Astrocyte (in vitro differentiated cells and primary cell): ENCODE measurements at places on chromosomes 1 and 21. TPM values are rescaled to one million over a fixed set of nuclear protein-coding genes. Genes with fewer than 3 reads are reported as not detected.
A peak's percentile ranks its signal among the peaks of the same experiment; 100 is the strongest.

- no peak for DNase-seq
- H3K36me3 ChIP-seq = no peaks in the 10 kb centered on the region
- H3K4me1 ChIP-seq = no peaks in the 10 kb centered on the region
- no peak overlapping the region for H3K4me3 ChIP-seq
- no peak overlapping the region for H3K27ac ChIP-seq
Measured at GRCh38 chr1:216024546-216024945, 398.7 kb downstream of the USH2A start.

DNA sequence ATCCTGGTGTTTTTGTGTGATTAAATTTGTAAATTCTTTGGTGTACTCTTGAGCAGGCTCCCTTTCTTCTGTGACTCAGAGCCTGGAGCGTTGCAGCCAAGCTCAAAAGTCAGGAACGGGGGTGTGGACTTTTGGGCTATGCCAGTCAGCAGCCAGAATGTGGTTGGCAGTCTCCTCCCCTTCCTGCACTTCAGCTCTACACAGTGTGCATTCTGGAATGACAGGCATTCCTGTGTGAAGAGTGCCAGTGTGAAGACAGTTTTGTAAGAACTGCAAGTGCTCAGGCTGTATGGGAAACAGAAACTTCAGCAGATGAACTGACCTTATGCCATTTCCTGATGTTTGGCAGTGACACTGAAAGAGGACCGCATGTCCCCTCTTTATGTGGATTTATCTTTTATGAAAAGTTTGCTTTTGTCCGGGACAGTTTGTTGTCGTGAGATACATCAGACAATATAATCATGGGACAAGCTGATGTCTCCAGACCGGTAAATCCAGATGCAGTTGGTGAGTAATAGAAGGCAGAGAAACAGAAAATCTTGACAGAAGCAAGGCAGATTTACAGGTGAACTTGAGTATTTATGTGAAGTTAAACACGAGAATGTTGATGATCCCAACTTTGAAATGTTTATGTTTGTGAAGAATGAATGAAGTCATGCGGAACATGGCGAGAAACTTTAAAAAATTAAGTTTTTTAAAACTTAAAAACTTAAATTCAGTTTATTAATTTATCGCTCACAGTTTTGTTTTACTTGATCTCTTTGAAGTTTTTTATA lies 67.7 kb upstream of the RCC1 start:
- H3K27me3 ChIP-seq = no peaks in the 10 kb centered on the region
- DNase-seq = peak; percentile 97
- H3K4me3 ChIP-seq = peak overlapping the region; percentile 49
- H3K36me3 ChIP-seq = no peaks in the 10 kb centered on the region

GRCh38 chr1:223700942-223701637 lies 11.2 kb upstream of the CAPN2 start:
- peak overlapping the region; percentile 98 for H3K27ac ChIP-seq
- DNase-seq = peak; percentile 97
- peak overlapping the region; percentile 40 for H3K4me3 ChIP-seq
- H3K27me3 ChIP-seq = no peaks in the 10 kb centered on the region

- no peak for DNase-seq
- H3K27ac ChIP-seq = no peak overlapping the region
- no peaks in the 10 kb centered on the region for H3K4me1 ChIP-seq
- H3K4me3 ChIP-seq = no peak overlapping the region
- no peaks in the 10 kb centered on the region for H3K36me3 ChIP-seq
Measured at GRCh38 chr1:97202481-97203380, 481.1 kb downstream of the PTBP2 start.

DNA sequence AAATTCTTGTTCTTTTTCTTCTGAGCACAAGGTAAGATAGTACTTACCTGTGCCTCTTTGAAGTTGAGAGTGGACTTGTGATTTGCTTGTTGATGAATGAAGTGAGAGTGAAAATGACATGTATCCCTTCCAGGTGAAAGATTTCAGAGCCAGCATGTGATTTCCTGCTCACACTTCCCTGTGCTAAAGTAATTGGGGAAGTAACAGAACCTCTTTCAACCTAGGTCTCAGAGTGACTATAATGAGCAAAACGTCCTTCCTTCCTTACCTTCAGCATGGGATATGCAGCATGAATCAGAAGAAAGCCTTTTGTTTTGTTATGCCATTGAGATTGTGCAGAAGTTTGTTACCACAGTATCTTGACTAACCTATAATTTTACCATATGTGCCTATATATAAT lies 24.6 kb downstream of the RAVER2 start:
- no peaks in the 10 kb centered on the region for H3K4me1 ChIP-seq
- H3K36me3 ChIP-seq = no peaks in the 10 kb centered on the region
- no peak overlapping the region for H3K4me3 ChIP-seq
- H3K27me3 ChIP-seq = no peaks in the 10 kb centered on the region

GRCh38 chr1:62361431-62361830 lies 42.2 kb upstream of the KANK4 start:
- no peak overlapping the region for H3K27ac ChIP-seq
- H3K4me3 ChIP-seq = no peak overlapping the region

The DNAH14 gene
- 20.2 and 21.2 TPM in 2 replicates for total RNA-seq

DNA sequence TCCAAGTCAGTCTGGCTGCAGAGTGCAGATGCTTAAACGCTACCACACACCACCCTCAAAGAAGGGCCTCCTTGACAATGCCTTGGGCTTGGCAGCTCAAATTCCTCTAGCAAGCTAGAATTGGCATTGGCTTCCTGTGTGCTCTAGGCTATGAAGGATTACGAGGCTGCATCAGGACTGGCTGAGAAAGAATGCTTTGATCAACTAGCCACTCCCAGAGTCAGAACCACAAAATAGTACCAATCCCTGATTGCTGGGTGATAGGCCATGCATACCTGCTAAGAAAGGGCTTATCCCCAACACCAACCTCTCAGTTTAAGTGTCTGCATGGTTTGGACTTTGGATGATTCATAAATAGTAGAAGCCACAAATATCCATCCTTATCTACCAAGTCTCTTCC lies 504.9 kb downstream of the OMA1 start:
- H3K4me1 ChIP-seq = no peaks in the 10 kb centered on the region
- DNase-seq = peak; percentile 60
- no peaks in the 10 kb centered on the region for H3K36me3 ChIP-seq
- H3K4me3 ChIP-seq = no peak overlapping the region

DNA sequence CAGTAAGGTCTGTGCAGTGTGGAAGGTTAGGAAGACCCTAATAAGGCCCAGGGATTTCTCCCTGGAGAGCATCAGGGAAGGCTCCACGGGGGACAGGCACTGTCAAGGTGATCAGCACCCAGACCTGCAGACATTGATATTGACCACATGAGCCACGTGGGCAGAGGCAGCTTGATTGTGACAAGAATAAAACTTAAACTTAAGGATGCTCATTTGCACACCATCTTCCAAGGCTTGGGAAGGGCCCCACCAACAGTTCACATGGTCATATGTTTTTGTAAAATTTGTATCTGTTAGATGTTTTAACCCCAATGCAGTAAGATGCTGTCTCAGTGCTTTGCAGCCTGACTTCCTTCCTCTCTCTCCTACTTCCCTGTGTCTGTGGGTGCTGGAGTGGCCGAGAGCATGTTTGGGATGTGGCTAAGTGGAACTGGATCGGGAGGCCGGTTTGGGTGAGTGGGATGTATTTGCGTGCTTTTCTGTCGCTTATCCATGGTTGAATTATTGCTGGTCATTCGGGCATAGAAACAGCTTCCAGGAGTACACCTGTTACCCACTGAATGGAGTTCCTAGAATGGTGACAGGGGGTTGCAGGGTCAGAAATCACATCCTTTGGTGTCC lies 49.8 kb upstream of the OLIG2 start:
- no peaks in the 10 kb centered on the region for H3K4me1 ChIP-seq
- peaks cover 28% of the 10 kb centered on the region for H3K27me3 ChIP-seq
- H3K27ac ChIP-seq = no peak overlapping the region

- H3K27me3 ChIP-seq = no peaks in the 10 kb centered on the region
- no peaks in the 10 kb centered on the region for H3K36me3 ChIP-seq
- H3K4me1 ChIP-seq = no peaks in the 10 kb centered on the region
- H3K27ac ChIP-seq = no peak overlapping the region
- no peak overlapping the region for H3K4me3 ChIP-seq
Measured at GRCh38 chr1:91124989-91125417, 103.2 kb upstream of the ZNF644 start.

GRCh38 chr1:76939050-76939816 lies 72.0 kb downstream of the ST6GALNAC5 start:
- peak; percentile 79 for DNase-seq
- H3K4me3 ChIP-seq = no peak overlapping the region
- H3K36me3 ChIP-seq = no peaks in the 10 kb centered on the region
- H3K27me3 ChIP-seq = no peaks in the 10 kb centered on the region

The AVPR1B gene
- total RNA-seq = not detected in 2 replicates

DNA sequence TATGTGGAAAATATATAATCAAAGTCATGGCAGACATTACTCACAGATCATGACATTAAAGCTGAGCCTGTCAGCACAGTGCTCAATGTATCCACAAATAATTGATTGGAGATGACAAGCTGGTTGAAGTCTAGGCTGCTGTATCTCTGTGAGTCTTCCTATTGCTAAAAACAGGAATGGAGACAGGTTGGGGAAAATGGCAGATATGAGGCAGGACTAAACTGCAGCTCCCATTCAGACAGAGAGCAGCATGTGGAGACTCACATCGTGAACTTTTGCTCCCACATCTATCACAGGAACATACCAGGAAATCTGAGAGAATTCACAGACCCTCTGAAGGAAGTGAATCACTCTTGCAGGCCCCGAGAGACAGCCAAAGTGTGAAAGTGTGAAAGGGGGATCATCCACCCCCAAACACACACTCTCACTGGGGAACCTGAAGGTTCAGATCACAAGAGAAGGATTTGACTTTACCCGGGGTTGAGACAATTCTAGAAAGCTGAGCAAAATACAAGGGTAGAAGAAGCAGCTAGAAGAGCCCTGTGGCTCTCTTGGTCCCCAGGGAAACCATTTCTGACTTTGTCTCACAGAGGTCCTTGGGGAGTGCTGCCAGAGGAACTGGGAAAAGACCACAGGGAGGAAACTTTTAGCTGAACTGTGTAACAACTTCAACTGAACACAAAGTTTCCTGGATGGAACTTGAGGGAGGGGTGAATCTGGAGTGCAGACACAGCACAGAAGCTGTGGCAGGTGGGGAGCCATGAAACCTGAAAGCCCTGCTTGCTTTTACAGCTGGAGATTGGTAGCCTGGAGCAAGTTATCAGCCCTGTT lies 173.4 kb downstream of the S1PR1 start:
- H3K36me3 ChIP-seq = no peaks in the 10 kb centered on the region
- DNase-seq = no peak
- H3K4me1 ChIP-seq = no peaks in the 10 kb centered on the region
- no peak overlapping the region for H3K4me3 ChIP-seq
- no peaks in the 10 kb centered on the region for H3K27me3 ChIP-seq

DNA sequence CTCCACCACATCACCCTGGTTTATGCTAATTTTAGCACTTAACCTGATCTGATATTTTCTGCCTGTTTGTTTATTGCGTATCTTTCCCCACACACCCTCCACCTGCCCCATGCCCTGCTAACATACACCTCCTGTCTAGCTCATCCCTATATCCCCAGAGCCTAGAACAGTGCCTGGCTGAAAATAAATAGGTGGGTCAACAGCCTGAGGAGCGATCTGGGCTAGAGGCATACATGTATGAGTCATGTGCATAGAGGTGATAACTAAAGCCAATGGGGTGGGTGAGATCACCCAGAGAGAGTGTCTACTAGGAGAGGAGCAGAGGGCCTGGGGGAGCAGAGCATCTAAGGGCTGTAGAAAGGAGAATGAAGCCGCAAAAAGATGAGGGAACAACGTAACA lies 2.7 kb downstream of the HTR1D start:
- no peaks in the 10 kb centered on the region for H3K36me3 ChIP-seq
- no peak overlapping the region for H3K27ac ChIP-seq
- H3K27me3 ChIP-seq = peaks cover 21% of the 10 kb centered on the region
- peaks cover 5% of the 10 kb centered on the region for H3K4me1 ChIP-seq
- DNase-seq = no peak

The DSTYK gene
- 15.2 and 15.4 TPM in 2 replicates for total RNA-seq

- H3K27ac ChIP-seq = no peak overlapping the region
- H3K27me3 ChIP-seq = no peaks in the 10 kb centered on the region
- DNase-seq = peak; percentile 42
Measured at GRCh38 chr1:7975212-7975865, 13.8 kb downstream of the PARK7 start.

The TMEM200B gene
- total RNA-seq = 3.6 and 4.7 TPM in 2 replicates

The CLCA1 gene
- not detected in 2 replicates for total RNA-seq

GRCh38 chr1:68675336-68675735 lies 178.5 kb upstream of the DEPDC1 start:
- no peak overlapping the region for H3K27ac ChIP-seq
- H3K4me3 ChIP-seq = no peak overlapping the region
- H3K4me1 ChIP-seq = no peaks in the 10 kb centered on the region
- no peaks in the 10 kb centered on the region for H3K27me3 ChIP-seq
- no peaks in the 10 kb centered on the region for H3K36me3 ChIP-seq

DNA sequence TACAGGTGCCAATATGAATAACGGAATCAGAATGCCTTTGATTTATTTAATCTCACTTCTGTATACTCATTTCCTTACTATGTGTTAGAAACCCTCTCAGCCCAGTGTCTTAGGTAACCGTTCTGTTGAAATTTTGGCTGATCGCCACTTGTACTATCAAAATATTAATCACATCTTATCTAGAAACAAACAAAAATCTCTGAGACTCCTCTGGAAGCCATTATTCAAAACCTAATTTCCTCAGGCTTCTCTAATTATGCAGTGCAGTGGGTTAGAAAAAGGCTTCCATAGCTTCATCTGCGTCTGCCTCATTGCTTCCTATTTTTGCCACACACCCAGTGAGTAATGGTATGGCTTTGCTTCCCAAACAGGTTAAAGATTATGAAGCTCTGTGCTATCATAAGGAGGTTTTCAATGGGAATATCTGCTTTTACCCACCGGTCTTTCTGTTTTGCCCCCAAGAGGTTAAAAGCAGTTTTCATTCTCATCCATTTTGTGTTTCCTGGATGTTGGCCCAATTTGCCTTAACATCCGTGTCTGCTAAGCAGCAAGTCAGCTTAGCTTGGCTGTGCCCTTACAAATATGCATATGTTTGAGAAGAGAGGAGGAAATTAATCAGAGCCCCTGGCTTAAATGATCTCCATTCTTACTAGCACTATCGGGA lies 129.6 kb downstream of the RYR2 start:
- H3K4me3 ChIP-seq = no peak overlapping the region
- peaks cover 2% of the 10 kb centered on the region for H3K4me1 ChIP-seq
- no peak for DNase-seq
- no peaks in the 10 kb centered on the region for H3K27me3 ChIP-seq
- no peaks in the 10 kb centered on the region for H3K36me3 ChIP-seq
